Stimulated activated CD4-positive, alpha-beta T cell treated with anti-CD3 and anti-CD28 coated beads, Interleukin-1b, Interleukin-23, amount 100 ng/mL, for 1 hour (primary cell): ENCODE measurements at places on chromosomes 13 and 19.

DNA sequence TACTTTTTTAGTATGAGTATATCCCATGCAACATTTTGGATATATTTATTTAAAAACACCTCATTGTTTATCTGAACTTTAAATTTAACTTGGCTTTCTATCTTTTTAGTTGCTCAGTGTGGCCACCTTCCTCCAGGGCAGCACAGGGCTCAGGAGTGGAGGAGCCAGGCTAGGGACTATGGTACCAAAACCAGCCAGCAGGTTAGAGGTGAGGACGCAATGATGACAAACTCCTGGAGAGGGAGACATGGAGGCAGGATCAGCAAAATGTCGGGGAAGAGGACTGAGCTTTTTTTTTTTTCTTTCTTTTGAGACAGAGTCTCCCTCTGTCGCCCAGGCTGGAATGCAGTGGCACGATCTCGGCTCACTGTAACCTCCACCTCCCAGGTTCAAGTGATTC is 29.6 kb upstream of the CALM3 start:
- DNase-seq, result no peak

GRCh38 chr19:18669524-18669817 is 14.0 kb upstream of the CRTC1 start:
- no peak for DNase-seq

DNA sequence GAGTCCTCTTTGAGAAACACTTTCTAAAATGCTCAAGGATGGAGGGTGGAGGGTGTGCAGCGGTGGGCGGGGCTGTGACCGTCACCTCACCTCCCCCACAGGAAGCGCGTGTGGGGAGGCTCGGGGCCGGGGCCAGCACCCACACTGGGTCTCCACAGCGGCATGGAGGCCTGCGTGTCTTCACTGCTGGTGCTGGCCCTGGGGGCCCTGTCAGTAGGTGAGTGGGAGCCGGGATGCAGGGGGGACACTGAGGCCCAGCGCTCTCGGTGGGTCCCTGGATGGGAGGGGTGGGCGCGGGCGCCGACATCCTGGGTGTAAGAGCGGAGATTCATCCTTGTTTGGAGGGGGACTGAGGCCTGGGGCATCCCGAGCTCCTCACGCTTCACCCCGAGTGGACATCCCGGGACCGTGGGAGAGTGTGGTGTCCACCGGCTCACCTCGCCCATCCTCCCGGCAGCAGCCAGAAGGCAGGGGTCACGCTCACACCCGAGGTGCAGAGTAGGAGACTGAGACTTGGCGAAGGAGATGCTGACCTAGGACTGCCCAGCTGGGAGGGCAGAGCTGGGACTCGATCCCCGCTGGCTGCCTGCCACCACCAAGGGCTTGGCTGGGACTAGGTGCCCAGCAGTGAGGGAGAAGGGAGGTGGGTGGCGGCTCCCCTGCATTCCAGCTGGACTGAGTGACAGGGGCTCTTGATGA is at the start of gene GZMM:
GZMM (plus strand) TSS at position 144 of the 699 bp plus-strand sequence; CDS start at position 163, 19 bp downstream.
- DNase-seq, result peak; percentile 50

- no peak for DNase-seq
These were observed 20.7 kb downstream of the AKAP8 start for GRCh38 chr19:15358918-15359317.

GRCh38 chr19:10420444-10421239 is at the start of gene PDE4A:
TSS of gene PDE4A (plus strand) at chr19:10420538. CDS start at chr19:10420765, 227 bp downstream.
- no peak for DNase-seq

GRCh38 chr19:42198676-42199439 is 18.6 kb downstream of the DEDD2 start:
- DNase-seq, result no peak

GRCh38 chr13:50644081-50644871 is 199.2 kb downstream of the DLEU7 start:
- no peak for DNase-seq

DNA sequence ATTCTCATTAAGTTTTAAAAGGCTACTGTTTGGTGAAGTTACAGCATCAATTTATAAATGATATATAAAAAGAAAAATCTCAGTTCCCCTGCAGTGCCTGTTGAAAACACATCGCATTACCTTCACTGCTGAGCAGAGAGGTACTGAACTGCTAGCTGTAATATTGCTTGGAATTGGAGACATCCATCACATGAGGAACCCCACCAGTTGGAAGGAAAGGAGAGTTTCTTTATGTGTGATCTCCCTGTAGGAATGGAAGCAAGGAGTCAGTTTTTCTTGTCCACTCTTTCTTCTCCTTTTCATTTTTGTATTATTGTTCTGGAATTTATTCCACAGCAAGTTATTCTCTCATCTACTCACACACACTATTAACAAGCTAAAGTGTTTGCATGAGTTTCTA is 1586.0 kb upstream of the PRR20A start:
- no peak for DNase-seq

DNA sequence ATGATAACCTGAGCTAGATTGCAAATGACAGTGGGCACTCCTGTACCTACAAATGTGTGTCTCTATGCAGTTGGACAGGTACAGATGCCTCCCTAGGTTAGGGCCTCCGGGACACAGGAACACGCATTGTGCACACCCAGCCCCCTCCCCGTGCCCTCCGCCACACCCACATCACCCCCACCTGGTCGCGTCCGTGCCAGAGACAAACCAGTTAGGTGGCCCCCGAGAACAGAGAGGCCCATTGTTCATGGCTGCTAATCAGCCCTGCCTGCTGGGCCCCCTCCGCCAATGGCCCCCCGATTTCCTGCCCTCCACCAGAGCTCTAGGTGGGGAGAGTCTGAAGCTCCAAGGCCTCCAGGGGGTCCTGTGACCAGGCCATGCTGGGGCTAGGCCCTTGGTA is 13.7 kb downstream of the NRTN start:
- DNase-seq, result no peak

DNA sequence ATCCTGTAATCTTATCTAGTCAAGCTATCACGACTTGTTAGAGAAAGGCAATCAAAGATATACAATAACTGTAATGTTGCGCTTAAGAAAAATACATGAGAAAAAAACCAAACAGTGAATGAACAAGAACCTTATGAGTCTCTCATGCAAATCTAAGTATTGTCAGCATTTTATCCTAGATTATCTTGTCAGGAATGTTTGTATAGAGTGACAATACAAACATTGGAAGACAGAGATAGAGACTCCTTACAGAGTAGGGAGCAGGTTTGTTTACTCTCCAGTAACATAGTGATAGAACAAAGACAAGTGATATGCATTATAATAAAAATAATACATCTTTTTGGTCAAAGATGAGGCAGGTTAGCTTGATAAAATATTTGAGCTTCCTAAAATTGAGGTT is 444.8 kb downstream of the SLITRK5 start:
- DNase-seq, result no peak

DNA sequence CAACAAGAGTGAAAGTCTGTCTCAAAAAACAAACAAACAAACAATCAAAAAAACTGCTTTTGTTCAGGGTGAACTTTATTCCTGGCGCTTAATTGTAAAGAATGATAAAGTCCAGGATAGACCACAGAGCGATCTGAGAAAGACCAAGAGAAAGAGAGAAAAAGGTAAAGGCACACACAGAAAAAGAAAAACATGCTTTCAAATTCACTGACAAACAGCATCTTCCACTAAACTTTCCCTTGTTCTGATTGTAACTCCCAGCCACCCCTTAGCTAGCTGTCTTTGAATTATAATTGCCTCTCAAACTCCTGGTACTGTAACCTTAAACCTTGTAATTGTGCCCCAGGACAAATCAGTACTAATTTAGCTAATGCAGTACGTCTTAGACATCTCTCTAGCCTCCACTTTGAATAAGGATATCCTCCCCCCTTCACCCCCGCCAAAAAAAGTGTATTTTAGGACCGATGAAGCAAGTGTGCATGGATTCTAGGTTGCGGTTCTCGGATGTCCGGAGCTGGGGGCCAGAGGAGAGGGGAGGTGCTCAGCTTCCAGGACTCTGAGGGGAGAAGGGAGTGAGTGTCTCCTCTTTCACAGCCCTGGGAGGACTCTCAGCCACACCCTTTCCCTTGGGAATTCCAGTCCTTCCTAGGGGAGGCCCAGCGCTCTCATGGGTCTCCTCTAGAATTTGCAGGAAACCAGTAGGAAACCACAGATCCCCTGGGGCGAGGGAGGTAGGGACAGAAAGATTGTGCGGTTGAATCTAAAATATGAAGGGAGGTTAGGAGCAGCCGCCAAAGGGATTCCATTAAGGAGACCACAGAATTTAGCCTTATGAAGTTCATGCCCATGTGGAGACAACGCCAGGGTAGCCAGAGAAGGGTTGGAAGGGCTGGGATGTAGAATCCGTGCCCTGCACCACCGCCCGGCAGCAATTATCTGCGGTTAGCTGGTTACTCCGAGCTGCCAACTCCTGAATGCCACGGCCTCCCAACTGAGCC is 19.7 kb downstream of the ZNF536 start:
- DNase-seq, result no peak

- no peak for DNase-seq
These were observed 38.4 kb downstream of the ACTN4 start for GRCh38 chr19:38685666-38686529.
